ENCODE measurements at places on chromosomes 6 and 20. TPM values are rescaled to one million over a fixed set of nuclear protein-coding genes. Genes with fewer than 3 reads are reported as not detected.
A peak's percentile ranks its signal among the peaks of the same experiment; 100 is the strongest.

GRCh38 chr20:38098952-38099351 is 65.4 kb downstream of the RPRD1B start:
- DNase-seq = no peak

APOBEC2 gene
- total RNA-seq = not detected

GRCh38 chr20:53984356-53985149 is 85.8 kb downstream of the BCAS1 start:
- no peak for DNase-seq

DNA sequence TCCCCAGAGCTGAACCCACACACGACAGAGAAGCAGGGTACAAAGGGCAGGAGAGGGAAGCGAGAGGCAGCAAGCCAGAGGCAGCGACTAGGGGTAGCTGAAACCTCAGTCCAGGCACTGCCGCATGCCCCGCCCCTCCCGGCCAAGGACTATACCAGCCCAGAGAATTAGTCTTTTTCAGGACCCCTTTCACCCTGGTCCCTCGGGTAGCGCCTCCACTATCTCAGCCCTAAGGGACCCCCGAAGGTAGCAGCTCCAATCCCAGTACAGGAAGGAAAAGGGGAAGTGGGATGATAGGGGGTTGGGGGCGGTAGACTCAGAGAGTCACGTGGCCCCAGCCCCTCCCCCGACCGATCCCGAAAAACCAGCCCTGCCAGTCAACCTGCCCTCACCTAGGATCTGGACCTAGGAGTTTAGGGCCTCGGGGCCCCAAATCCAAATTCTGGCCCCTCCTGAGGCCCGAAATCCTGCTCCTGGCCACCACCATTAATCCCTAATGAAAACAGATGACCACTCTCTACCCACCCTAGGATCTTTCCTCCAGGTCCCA is 1.3 kb downstream of the RGL2 start:
- peak; percentile 43 for DNase-seq

GRCh38 chr20:5806457-5807263 is 56.5 kb downstream of the SHLD1 start:
- no peak for DNase-seq

GRCh38 chr20:47351643-47352331 is 4.7 kb downstream of the ZMYND8 start:
- DNase-seq = peak; percentile 64

- DNase-seq = no peak
These were observed 311.1 kb downstream of the CDC5L start for GRCh38 chr6:44698602-44699001.

GRCh38 chr20:35146299-35146919 is 727 bp downstream of the EDEM2 start:
- DNase-seq = peak; percentile 14

GABRR1 gene
- not detected for total RNA-seq

All from OCI-LY7 (cell line).